ENCODE measurements at places on chromosomes 12 and 14.

DNA sequence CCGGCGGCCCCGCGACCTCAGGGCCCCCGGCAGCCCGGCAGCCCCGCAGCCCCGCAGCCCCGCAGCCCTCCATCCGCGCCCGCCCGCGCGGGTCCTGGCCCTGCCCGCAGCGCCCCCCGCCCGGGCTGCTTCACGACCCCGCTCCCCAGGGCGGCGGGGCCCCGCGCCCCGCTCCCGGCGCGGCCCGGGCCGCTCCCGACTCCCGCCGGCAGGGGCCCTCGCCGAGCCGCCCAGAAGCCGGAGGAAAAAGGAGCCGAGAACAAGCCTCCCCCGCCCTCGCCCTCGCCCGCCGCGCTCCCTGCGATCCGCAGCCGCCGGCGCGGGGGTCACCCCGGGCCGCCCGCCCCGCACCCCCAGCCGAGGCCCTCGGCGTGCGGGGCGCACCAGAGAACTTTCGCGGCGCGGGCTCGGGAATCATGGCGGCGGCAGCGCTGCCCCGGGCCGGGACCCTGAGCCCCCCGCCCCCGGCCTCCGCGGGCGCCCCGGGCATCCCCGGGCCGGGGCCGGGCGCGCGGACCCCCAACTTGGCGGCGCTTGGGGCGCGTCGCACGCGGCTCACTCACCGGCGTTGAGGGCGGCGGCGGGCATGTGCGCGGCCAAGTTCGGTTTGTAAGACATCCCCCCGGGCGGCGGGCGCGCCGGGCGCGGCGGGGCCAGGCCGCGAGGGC is 521 bp downstream of the CDK2AP1 start:
- DNase-seq: peak; percentile 89

GRCh38 chr14:101889898-101890297 is 74.5 kb upstream of the DYNC1H1 start:
- DNase-seq: no peak

GRCh38 chr12:53179687-53180219 is 769 bp upstream of the ZNF740 start:
- peak; percentile 53 for DNase-seq

- DNase-seq: peak; percentile 70
Measured at GRCh38 chr14:31945074-31945613, 132.0 kb upstream of the ARHGAP5 start.

DNA sequence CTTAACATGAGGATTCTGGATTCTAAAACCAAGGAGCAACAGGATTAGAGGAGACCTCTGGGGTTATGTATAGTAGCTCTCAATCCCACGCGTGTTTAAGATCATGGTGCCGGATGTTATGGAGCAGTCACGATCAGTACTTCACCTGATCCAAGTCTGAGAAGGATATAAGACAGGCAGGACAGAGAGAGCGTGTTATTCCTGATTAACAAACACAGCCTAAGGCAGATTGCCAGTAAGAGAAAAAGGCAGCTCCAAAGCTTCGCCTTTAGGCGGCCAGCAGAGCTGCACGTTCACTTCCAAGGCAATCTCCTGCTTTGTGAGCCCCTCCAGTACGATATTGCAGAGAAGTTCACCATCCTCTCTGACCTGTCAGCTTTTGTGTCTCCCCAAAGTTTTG is 5.5 kb downstream of the SETD3 start:
- no peak for DNase-seq

DNA sequence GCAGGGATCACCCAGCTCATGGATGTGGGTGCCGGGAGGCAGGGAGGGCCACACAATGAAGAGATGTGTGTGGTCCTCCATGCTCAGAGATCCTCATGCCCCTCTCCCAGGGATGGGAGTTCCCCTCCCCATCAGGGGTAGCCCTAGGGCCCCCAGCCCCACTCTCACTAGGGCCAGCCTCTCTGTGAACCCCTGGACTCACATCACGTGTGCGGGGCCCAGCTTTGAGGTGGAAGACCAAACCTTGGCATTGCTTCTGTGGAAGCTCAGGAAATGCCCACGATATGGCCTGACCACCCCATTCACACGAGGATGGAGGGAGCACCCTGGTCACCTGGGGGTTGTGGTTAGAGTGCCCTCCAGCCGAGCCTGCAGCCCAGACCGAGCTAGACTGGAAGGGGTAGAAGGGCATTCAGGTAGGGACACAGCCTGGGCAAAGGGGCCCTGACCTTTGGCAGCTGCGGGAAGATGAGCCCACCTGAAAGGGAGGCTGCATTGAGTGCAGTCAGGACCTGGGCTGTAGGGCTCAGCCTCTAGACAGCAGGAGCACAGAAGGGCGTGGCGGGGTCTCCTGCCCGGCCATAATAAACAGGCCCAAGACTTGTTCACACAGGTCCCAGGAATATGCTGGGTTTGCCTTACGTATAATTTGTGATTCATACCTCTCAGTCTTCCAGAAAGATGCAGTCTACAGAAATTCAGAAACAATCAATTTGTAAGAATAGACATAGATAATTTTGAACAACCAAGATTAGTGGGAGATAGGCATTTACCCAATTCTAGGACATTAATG is 34.8 kb upstream of the RCOR1 start:
- DNase-seq: no peak

- no peak for DNase-seq
Measured at GRCh38 chr12:124613151-124613585, 45.8 kb upstream of the NCOR2 start.

DNA sequence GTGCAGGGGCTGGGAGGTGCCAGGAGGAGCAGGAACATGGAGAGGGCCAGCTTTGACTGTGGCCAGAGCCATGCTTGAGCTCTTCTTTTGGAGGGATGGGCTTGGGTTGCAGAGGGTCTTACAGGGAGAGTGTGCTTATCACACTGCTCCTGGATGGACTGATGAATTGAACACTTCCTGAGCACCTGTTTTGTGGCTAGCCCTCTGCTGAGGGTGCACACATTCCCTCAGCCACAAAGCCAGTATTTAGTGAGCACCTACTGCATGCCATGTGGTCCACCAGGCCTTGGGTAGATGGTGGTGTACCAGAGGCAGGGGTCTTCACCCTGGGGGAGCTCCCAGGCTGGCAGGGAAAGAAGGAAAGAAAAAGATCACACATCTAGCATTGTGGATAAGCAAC is 118.9 kb downstream of the SLC25A47 start:
- DNase-seq: no peak

DNA sequence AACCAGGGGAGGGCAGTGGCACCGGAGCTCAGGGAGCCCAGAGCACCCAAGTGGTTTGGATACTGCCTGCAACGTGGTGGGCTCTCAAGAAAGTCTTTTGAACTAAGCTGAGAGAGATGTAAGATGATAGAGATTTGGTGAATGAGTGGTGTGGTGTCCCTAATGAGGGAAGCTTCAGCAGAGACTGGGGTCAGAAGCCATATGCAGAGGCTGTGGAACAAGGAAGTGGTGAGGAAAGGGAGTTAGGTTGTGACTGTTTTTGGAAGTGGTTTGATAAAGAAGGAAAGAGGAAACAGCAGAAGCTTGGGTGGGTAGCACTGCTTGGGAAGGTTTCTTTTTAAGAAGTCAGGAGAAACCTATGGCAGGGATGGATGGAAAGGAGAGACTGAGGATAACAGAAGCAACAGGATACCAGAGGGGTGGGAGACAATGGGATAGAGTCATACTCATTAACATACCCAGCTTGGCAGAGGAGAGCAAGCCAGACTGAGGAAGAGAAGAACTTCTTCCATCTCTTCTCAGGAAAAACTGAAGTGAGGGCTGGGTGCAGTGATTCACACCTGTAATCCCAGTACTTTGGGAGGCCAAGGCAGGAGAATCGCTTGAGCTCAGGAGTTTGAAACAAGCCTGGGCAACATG is 24.1 kb downstream of the SLC4A8 start:
- DNase-seq: no peak

- DNase-seq: no peak
Measured at GRCh38 chr14:95058491-95058890, 98.8 kb downstream of the DICER1 start.

DNA sequence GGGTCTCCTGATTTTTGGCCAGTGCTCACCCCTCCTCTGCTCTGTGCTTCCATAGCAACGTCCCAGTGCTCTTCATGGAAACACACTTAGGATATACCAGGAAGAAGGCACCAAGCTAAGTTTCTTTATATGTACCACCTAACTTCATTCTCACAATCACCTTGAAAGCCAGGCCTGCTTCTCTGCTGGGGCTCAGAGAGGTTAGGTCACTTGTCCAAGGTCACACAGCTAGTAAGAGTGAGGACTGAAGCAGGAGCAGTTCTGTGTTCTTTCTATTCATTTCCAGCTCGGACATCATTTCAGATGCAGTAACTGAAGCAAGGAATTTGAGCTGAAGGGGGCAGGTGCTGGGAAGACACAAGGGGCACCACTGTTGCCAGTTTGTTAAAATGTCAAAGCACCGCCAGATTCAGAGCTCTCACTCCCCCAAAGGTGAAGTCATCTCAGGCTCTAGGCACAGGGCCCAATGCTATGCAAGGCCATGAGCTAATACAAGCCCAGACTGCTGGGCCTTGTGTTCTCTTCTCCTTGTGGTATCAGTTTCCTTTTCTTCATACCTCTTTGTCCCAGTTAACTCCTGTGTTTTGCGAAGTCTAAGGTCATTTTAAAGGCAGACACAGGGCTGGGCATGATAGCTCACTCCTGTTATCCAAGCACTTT is 19.7 kb upstream of the YY1 start:
- no peak for DNase-seq

DNA sequence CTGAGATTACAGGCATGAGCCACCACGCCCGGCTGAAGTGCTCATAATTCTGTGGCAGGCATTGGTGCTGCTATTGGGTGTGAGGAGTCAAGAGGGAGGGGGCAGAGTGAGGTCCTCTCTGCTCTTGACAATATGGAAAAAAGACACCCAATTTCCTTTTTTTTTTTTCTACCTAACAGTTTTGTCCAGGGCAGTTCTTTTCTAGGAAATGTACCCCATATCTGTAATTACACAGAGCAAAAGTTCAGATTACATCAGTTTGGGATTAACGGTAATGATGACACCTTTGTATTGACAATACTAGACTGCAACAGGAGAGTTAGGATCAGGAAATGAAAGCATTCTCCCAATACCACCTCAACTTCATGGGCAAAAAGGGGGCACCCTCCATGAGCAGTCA is 36.3 kb downstream of the IGF1 start:
- no peak for DNase-seq

GRCh38 chr14:42224053-42224888 is 617.6 kb downstream of the LRFN5 start:
- DNase-seq: peak; percentile 11

DNA sequence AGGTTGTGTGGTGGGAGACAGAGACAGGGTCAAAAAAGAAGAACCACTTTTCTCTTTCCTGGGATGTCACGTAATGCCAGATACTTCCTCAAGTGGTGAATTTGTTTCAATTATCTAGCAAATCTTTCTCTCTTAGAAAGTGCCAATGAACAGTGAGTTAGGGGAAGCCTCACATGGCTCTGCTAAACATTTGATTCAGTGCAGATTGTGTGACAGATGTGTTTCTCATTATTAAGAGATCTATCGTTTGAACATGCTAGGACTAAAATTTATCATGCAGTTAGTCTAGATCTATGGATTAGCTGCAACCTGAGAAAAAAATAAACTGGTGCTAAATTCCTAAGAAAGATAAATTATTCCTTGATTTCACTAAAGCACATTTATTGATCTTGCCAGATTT is 247.8 kb downstream of the MDGA2 start:
- DNase-seq: no peak

DNA sequence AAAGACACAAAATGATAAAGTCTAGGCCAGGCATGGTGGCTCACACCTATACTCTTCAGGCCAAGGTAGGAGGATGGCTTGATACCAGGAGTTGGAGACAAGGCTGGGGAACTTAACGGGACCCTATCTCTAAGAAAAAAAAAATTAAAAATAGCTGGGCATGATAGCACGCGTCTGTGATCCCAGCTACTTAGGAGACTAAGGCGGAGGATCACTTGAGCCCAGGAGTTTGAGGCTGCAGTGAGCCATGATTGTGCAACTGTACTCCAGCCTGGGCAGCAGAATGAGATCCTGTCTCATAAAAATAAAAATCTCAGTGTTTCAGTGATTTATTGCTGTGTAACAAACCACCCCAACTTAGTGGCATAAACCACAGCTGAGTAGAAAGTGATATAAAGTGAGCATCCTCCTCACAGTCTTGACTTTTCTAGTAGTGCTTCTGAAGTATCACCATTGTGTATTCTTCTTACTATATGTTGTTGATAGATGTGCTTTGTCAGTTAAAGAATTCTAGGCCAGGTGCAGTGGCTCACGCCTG is 10.6 kb upstream of the ATF1 start:
- DNase-seq: no peak

Data from SK-N-SH (cell line).